ENCODE measurements at places on chromosomes 7 and 10. TPM values are rescaled to one million over a fixed set of nuclear protein-coding genes. Genes with fewer than 3 reads are reported as not detected.
A peak's percentile ranks its signal among the peaks of the same experiment; 100 is the strongest.

DNA sequence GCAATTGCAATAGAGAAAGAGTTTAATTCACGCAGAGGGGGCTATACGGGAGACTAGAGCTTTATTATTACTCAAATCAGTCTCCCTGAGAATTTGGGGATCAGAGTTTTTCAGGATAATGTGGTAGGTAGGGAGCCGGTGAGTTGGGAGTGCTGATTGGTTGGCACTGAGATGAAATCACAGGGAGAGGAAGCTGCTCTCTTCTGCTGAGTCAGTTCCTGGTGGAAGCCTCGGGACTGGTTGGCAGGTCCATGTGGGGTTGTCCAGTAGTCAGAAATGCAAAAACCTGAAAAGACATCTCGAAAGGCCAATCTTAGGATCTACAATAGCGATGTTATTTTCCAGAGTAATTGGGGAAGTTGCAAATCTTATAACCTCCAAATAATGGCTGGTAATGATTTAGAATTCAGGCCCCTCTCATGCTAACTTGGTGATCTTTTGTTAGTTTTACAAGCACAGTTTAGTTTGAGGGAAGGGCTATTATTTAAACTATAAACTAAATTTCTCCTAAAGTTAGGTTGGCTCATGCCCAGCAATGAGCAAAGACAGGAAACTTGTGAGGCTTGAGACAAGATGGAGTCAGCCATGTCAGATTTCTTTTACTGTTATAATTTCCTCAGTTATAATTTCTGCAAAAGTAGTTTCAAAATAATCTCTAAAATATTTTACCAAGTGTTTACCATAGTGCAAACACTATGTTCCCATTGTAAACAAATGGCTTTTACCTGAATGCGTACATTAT, 39.4 kb upstream of the SLC25A13 start:
- no peak for DNase-seq

- no peak for DNase-seq
Observed at GRCh38 chr7:93301736-93302135, 69.6 kb downstream of the VPS50 start.

GRCh38 chr10:123854003-123854402, 37.6 kb downstream of the CPXM2 start:
- no peak for DNase-seq

GRCh38 chr10:17386616-17387075, 67.7 kb downstream of the ST8SIA6 start:
- no peak for DNase-seq

DNA sequence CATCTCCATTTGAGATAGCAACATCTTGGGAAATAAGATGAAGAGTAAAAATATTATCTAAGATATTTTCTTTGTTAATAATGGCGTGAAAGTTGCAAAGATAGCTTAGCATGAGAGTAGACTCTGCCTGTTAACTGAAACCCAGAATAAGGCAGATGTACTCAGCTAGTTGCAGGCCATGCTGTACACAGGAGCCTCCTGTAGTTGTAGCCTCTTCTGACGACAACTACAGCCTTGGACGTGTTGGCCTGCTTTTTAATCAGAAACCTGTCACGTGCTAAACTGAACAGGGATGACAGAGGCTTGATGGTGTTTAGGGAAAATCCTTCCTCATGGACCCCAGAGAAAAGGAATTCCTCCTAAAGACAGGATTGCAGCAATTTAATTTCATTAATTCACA, 155.1 kb upstream of the TMEM229A start:
- no peak for DNase-seq

GRCh38 chr10:113576852-113577251, 24.0 kb downstream of the HABP2 start:
- peak; percentile 59 for DNase-seq

GRCh38 chr10:35922876-35923600, 280.9 kb upstream of the FZD8 start:
- DNase-seq, result no peak

DNA sequence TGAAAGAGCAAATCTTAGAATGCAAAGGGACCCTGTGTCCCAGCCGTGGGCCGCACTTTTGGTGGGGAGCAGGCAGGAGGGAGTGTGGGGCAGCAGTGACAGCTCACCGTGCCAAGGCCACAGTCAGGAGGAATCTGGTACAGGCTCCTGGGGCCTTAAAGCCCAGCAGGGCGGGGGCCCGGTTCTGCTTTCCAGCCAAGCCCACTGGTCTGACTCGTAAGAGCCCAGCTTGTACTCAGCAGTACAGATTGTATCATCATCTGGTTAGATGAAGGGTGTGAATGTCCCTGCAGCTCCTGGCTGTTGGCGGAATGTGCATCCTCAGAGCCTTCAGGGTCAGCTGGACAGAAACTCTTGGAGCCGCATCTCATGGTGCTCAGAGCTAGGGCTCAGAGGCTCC, 30.5 kb upstream of the TRIM8 start:
- DNase-seq, result no peak

GRCh38 chr7:135733603-135734342, 5.8 kb upstream of the SLC13A4 start:
- no peak for DNase-seq

DNA sequence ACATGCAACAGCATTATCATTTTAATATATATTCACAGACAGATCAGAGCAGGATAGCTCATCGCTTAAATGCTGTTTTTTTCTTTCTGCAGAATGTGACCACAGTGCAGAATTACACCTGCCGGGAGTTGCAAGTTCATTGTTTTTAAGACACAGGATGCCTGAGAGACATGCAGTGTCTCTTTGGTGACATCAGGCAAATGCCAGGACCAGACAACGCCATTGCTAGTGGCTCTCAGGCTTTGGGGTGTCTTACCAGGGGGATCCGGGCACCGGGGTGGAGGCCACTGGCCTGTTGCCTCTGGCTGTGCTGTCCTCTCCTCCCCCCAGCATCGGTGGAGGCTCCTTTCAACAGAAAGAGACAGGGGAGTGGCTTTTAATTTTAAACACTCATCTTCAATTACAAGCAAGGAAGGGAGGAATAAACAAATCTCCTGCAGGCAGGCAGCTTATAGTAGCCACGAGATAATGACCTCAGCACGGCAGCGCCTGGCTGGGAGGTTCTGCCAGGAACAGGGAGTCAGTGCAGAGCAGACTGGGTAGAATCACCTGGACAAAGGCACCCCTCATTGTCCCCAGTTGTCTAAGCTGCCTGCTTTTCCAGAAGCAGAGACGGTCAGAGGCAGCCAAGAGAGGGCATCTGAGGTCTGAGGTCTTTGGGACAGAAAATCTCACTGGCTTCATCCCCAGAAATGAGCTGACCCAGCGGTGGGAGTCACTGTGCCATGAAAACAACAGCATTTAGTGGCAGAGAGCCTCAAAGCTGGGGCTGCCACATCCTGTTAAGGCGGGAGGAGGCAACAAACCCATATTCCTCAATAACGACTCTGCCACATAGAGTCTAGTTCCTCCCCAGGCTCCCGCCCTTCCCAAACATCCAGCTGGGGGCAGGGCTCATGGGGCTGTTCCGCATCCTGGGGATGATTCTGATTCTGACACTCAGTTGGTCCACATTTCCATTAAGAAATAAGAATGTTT, 148.4 kb downstream of the TCERG1L start:
- no peak for DNase-seq

GRCh38 chr7:106599343-106599698, 61.6 kb downstream of the CCDC71L start:
- no peak for DNase-seq

DNA sequence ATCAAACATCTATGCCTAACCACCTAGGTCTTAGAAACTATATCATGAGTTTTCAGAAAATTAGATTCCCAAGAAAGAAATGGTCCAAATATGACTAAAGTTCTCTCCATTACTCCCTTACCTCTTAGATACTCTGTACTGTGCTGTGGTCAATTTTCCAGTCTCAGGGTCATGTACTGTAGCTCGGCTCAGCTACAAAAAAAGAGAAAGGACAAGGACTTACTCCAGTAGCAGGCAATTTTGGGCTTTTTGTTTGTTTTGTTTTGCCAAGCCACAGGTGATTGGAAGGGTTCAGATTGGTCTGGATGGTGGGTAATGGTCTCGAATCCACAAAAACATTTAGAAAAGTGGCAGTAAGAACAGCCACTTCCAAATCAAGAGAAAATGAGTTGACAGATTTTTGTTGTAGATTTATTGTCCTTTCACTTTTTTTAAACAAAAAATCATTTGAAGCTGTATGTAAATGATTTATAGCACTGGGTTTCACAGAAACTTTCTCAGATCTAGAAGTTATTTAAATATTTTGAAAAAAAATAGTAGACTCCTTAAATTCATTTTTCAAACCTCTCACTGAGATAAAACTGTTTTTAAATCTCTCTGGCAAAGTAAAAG, 52.8 kb downstream of the P4HA1 start:
- no peak for DNase-seq

DNA sequence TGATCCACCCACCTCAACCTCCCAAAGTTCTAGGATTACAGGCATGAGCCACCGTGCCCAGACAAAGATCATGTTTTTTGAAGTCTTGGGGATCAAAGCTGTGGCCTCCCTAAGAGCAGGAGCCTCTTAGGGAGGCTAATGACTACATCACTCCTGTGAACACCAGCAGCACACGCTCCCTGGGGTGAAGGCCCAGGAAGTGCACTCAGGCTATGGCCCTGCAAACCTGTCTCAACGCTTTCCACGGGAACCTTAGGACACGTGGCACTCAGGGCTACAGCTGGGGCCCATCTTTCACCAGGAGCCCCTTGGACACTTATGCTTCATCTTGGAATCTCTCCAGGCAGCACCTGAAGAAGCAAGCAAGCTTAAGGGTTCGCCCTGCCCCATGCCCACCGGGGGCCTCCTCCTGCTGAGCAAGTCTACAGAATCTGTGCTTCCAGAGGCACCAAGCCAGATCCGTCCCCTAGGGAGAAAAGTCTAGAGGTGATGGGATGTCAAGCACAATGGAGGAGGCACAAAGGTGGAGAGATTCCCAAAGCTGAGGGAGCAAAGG, 18.4 kb downstream of the VSTM4 start:
- no peak for DNase-seq

GRCh38 chr10:113071446-113071845, 121.4 kb downstream of the TCF7L2 start:
- no peak for DNase-seq

DNA sequence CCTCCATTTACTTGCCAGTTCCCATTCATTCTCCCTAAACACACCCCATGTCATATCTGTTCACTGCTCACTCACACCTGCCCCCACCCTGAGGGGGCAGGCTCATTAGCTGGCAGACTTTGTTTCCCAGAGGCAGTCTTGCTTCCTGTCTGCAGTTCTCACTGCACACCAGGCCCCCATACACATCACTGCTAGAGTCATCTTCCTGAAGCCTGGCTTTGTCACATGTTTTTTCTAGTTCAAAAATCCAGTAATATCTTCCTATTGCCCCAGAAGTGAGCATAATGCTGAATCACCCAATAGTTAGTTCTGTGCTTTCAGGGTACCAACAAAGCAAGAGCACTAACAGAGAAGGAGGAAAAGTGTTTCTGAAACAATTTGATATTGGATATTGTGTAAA, 1.9 kb downstream of the LRRC72 start:
- DNase-seq, result no peak

Gene GPRIN2
- 0.26 TPM for polyA plus RNA-seq

Gene ATG9B
- 1.1 TPM for polyA plus RNA-seq

Gene LRRC72
- polyA plus RNA-seq, result not detected

Gene TM9SF3
- polyA plus RNA-seq, result 118 TPM
